Right lobe of liver (tissue), 6 donors: ENCODE measurements at places on chromosomes 4 and X. TPM values are rescaled to one million over a fixed set of nuclear protein-coding genes. Genes with fewer than 3 reads are reported as not detected.

DNA sequence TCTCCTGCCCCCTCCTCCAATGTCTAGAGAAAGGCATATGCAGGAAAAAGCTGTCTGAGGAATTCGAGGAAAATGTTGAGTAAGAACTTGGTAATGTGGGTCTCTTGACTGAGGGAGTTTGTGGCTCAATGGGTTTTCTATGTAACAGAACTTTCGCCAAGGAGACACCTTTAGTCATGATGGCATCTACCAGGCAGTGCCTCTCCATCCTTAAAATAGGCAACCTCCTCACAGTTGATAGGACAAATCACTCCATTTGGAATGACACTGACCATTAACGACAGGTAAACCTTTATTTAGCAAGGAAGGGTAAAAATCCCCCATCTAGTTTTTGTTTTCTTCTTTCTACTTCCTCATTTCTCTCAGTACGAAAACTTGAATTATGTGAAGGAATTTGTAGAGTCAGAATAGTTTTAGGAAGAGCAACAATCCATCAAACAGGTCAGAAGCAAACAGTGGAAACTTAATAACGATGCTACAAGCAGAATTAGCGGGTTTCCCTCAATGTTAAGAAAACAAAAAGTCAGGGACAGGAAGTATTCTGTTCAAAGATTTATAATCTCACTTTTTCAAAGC is 2.7 kb downstream of the GSX2 start:
- no peak for DNase-seq

DNA sequence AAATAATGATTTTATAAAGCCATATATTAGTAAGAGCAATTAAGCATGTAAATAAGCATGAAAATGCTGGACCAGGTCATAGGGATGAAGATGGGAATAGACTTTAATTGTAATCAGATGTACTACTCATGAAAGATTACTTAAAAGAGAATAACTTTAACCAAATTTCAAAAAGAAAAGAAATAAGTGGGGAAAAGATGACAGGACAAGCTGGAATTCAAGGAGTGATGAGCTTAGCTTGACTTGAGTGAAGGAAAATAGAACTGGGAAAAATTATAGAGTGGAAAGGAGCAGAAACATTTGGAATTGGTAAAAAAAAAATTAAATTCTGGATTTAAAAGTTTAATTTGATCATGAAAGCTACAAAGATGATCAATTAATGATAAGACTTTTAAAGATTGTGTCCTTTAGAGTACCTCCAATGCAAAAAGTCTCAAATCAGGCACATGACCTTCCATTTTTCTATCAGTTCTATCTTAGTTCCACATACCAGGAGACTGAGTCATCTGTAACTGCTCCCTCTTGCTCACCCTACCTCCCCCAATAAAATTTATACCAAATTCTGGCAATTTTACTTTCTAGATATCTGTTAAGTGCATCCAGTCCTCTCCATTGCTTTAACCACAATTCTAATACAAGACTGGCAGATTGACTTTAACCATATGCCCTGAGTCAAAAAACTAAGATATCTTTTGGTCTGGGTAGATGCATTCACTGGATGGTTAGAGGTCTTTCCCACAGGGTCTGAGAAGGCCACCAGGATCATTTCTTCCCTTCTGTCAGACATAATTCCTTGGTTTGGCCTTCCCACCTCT is 56.4 kb upstream of the SLIT2 start:
- no peak for DNase-seq

GRCh38 chrX:10404436-10404835 is 215.9 kb downstream of the MID1 start:
- DNase-seq: no peak

- DNase-seq: no peak
These were observed 736 bp downstream of the BDH2 start for GRCh38 chr4:103098756-103099440.

DNA sequence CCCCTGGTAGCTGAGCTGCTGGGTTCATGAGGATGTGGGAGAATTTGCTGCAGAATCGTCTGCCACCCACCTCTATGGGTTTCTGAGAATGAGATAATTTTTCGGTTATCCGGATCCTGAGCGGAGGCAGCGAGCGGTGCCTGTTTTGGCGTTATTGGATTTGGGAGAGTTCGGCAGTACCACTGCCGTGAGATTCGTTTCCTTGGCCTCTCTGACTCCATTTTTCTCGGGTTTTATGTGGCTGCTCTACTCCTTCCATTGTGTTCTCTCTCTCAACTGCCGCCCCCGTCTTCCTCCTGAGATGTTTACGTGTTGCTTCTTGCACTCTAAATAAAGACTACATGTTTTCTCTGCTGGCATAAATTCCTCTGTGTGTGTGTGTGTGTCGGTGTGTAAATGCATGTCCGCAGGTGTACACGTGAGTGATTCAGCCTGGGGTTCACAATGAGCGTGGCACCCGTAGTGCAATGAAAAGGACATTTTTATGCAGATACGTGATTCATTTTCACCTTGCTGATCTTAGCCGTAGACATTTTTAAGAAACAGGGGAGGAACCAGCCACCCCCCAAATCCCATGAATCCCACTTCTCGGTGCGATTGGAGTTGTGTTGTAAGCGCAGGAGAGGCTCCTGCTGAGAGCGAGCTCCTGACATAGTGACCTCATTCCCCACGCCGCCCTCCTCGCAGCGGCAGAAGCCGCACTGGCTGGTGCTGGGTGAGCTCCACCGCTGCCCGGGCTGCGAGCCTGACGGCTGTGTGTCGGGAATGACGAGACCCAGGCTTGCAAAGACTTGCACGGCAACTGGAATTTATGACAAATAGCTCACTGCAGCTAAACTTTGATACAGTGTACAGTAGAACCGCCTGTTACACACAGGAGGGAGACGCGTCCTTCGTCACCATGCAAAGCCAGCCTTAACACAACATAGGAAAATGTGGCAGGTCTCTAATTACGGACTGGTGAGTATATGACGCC is 82.2 kb downstream of the STOX2 start:
- DNase-seq: no peak

DNA sequence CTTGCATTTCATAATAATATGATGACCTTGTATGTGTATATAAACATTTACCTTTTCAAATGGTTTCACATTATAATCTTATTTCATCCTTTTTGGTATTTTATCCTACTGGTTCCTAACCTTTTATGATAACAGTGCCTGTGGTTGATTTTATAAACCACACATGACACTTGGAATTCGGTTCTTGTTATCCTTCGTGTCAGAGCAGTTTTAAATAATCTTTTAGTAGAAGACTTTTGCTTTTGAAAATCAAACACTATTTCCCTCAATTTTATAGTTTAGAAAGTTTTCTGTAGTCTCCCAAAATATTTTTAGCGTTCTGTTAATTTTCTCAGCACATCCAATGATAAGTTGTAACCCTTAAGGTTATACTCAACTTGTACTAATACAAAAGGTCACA is 676.8 kb downstream of the RAPGEF2 start:
- DNase-seq: no peak

- no peak for DNase-seq
These were observed 55.8 kb downstream of the FRMPD3 start for GRCh38 chrX:107505223-107505622.

DNA sequence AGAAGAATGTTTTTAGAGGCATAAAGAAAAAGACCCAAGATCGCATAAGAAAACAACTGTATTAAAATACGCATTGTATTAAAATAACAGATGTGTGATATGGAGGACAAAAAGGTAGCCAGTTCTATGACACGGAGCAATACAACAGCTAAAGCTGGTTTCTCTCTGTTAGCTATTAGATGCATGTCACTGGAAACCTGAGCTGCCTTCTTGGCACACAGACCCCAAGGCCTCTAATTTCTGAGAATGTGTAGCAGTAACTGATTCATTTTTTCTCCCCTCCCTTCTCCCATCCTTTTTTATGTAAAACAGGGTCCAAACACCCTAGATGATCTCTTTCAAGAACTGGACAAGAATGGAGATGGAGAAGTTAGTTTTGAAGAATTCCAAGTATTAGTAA is 4.1 kb downstream of the S100G start:
- no peak for DNase-seq

DNA sequence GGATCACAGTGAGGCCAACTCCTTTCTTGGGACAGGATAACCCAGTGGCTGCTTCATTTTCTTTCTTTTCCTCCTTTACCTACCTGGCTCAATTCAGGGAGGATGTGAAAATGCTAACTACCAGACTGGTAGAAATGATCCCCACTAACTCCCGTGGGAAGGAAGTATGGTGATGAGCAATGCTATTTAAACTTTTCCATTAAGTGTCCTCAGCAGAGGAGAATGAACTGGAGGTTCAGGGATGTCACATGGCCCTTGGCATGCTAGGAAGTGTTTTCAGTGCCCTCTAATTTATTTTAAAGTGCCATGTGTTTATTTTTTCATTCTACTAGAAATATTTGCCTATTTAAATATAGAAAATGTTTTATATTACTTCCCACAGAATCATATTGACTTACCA is 363.9 kb downstream of the PPP3CA start:
- no peak for DNase-seq

- DNase-seq: no peak
These were observed 57.3 kb upstream of the ENPEP start for GRCh38 chr4:110418641-110419040.

DNA sequence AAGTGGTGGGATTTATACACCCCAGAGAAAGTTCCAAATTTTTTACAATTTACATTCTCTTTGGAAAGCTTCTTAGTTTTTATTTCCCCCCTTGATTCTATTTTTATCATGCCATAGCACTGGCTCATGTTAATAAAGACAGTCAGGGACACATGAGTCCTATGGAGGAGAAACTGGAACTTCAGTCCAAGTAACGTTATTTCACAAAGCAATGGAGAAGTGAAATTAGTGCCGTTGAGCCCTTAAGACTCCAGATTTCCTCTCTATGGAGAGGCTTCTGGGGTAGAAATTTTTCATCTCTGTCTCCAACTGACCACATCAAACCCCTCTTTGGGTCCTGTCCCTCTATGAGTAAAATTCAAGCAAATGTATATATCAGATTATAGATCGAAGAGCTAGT is 12.8 kb upstream of the TASL start:
- no peak for DNase-seq

GRCh38 chrX:97481228-97481627 is 597.5 kb downstream of the RPA4 start:
- DNase-seq: no peak

DNA sequence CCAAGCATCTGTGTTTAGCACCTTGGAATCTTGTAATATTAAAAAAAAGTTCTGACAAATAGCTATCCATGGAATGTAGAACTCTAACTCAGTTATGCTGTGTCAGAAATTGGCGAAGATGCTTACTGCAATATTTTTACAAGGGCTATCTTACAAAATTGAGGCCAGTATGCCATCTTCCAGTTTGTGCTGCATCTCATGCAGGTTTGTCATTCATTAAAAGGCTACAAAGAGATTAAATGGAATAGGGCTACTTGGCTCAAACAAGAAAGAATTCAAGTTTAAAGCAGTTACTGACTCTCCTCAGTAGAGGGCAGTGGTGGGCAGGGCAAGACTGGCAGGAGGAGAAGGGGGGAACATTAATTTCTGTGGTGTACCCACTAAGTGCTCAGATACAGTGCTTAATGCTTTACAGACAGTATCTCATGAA is 66.5 kb downstream of the SHROOM4 start:
- DNase-seq: no peak

DNA sequence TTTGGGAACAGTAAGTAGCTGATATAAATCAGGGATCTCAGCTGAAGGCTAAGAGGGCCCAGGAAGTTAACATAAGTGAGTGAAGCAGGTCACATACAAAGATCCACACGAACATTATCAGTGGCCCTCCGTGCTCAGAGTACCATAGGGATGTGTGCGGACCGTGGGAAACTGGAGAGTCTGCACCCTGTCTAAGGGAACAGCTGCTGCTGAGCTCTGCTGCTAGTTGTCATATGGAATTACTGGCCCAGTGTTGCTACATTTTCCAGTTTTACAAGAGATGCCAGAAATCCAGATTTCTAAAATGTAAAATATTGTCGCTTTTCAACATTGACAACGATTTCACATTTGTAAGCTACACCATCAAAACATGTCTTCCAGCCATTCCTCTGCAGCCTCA is 90.5 kb downstream of the RTL5 start:
- DNase-seq: no peak

- DNase-seq: no peak
These were observed 324.3 kb upstream of the ZCCHC13 start for GRCh38 chrX:73979551-73980131.

DNA sequence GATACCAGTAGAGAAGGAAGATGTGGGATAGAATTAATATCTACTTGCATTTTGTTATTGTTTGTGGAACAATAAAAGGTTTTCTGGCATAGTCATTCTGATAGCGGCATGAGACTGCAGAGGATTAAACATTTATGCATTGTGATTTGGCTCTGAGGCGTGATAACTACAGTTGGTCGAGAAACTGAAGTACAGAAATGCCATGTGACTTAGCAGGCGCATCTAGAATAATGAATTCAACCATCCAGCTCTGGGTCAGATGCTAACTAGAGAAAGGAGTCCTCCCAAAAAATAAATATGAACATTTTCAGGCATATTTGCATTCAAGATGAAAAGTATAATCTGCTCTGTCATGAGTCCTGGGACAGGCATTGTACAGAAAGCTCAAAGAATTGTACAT is 62.8 kb downstream of the CCSER1 start:
- no peak for DNase-seq

RNF128 gene
- total RNA-seq: 47.8 TPM

DAPP1 gene
- total RNA-seq: 0.12 TPM

TSPAN7 gene
- total RNA-seq: 18.8 TPM

PRDM5 gene
- 0.63 TPM for total RNA-seq

SERPINA7 gene
- 106 TPM for total RNA-seq

MAGEA10 gene
- not detected for total RNA-seq
